CD4-positive, alpha-beta T cell treated with Interleukin-10 for 1 hour (primary cell): ENCODE measurements at places on chromosomes 16 and 17.

DNA sequence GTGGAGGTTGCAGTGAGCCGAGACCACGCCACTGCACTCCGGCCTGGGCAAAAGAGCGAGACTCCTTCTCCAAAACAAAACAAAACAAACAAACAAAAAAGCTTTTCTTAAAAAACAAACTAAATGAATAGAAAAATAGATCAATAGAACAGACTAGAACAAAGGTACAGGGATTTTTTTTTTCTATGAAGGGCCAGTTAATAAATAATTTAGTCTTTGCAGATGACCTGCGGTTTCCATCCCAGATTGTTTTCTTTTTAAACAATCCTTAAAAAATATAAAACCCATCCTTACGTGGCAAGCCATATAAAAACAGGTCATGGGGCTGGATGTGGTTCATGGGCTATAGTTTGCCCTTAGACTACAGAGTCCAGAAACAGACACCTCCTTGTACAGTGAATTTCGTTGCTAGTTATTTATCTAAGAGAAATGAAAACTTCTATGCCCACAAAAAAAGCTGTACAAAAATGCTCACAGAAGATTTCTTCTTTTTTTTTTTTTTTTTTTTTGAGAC, 45.4 kb downstream of the CREBBP start:
- DNase-seq: no peak

GRCh38 chr16:79598348-79599181, 2.0 kb downstream of the MAF start:
- DNase-seq: peak; percentile 54

DNA sequence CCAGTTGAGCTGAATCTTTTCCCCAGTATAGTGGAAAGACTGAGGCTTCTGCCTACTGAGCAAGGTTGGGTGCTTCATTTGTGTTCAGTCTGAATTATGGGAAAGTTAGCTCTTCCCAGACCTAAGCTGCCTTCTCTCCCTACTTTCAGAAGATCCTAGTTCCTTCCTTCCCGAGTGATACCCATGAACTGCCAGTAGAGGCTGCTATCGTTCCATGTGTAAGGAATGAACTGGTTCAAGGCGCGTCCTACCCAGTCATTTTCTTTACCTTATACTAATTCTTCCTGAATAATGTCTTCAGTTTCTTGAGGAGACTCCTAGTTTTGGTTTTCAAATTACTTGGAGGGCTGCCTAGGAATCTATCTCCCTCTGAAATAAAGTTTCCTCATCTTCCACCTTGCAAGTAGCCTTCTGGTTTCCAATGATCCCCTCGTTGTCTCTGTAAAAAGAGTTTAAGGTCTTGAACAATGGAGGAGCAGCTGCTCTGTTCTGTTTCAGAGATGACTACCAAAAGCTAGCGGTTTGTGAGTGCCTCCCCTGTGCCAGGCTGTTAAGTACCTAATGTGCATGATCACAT, 934 bp upstream of the AOC2 start:
- peak; percentile 25 for DNase-seq

GRCh38 chr16:81175325-81175891, 63.1 kb upstream of the BCO1 start:
- DNase-seq: no peak

DNA sequence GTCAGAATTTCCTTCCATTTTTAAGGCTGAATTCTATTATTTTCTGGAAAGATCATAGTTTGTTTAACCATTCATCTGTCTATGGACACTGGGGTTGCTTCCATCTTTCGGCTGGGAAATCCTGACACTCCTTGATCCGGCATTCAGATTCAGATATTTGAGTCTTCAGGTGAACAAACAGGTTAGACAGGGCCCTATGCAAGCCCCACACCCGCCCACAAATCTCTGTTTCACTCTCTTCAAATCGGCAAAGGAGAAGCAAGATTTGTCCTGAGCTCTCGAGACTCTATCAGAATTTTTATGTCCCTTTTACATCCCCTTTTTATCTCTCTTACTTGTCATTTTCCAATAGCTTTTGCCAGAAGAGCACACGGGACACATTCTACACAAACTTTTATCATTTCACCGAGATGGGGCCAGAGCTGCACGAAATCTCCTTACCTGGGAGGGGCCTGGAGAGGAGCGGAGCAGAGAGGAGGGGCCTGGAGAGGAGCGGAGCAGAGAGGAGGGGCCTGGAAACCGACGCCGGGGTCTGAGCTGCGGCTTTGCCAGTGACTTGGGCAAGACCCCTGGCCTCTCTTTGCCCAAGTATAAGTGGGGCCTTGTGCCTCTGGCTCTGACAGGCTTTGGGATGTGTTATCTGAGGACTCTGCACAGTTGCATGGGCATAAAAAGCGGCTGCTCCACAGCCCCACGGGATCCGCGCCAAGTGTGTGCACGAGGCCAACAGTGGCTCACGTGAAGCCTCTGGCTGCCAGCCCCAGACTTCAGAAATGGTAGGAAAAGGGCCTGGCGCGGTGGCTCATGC, 54.3 kb upstream of the RBFOX3 start:
- no peak for DNase-seq

DNA sequence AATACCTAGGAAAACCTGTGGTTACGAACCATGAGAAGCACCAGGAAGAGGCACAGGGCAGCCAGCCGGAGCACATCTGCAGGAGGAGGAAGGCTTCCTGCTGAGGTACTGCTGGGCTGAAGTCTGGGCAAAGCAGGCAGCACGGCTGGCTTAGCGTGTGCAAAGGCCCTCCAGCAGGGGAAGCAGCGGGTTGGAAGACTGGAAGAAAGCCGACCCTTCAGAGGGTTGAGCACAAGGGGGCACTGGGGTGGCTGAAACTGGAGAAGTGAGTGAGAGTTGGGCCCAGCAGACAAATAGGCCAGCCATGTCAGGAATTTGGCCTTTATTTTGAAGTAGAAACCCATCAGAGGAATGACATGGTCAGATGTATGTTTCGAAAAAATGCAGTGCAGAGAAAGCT, 12.1 kb upstream of the HSD3B7 start:
- DNase-seq: no peak

- DNase-seq: peak; percentile 39
Observed at GRCh38 chr16:14300705-14301168, 229.6 kb downstream of the MRTFB start.

GRCh38 chr17:4050971-4051370, 86.7 kb upstream of the ATP2A3 start:
- no peak for DNase-seq

- DNase-seq: peak; percentile 67
Observed at GRCh38 chr17:57747221-57748017, 2.3 kb upstream of the CCDC182 start.

DNA sequence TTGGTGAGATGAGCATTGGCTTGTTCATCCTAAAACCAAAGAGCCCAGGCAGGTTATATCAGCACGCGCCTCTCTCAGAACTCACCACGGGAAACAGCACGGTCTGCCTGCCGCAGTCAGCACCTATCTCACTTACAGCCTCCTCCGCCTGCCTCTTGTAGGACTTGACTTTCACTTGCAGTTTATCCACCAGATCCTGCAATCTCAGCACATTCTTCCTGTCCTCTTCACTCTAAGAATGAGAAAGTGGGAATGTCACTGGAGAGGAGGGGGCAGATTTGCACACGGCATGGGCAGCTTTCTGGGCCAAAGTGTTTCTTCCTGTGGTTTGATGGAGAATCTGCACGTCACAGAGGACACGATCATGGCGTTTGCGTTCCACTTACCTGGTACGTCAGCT, 27.4 kb downstream of the MYH3 start:
- no peak for DNase-seq

GRCh38 chr17:8163978-8164814, 1.4 kb upstream of the VAMP2 start:
- peak; percentile 87 for DNase-seq

GRCh38 chr17:7029659-7030058, 6.2 kb upstream of the SLC16A13 start:
- peak; percentile 58 for DNase-seq

GRCh38 chr16:69930117-69930776, 20.9 kb upstream of the CLEC18A start:
- DNase-seq: peak; percentile 61

GRCh38 chr17:33126086-33126485, 134.4 kb downstream of the SPACA3 start:
- DNase-seq: no peak

GRCh38 chr17:35084987-35085386, 21.5 kb upstream of the RFFL start:
- no peak for DNase-seq

DNA sequence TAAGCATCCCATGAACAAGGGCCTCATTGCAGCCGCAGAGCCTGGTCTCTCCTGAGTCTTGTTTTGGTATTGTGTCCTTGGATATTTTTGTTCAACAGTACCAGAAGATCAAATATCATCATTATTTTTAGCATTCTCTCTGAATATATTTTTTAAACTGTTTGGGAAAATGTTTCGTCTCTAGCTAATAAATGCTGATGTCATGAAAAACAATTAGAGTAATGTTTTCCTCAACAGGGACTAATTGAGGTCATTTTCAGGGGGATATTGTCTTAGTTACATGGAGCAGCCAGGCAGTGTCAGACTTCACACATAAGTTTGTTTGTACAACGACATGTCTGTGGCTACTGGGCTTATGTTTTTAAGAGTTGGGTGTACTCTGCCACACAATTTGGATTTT, 805.3 kb upstream of the SOX9 start:
- DNase-seq: no peak

DNA sequence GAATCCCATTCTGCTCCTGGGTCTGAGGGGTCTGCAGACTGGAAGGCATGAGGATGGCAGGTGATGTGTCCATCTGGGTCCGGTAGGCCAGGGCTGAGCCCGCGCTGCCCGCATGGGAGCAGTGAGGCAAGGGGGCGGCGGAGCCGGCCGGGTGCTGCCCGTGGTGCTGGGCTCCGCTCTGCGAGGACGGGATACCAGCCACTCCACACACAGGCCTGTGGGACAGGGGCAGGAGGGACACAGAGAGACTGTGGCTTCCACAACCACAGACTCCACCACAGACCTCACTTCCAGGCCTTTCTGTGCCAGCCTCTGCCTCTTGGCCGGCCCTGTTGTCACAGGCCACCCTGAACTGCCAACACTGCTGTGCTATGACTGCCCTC, 25.4 kb downstream of the MAP1LC3B start:
- DNase-seq: no peak

DNA sequence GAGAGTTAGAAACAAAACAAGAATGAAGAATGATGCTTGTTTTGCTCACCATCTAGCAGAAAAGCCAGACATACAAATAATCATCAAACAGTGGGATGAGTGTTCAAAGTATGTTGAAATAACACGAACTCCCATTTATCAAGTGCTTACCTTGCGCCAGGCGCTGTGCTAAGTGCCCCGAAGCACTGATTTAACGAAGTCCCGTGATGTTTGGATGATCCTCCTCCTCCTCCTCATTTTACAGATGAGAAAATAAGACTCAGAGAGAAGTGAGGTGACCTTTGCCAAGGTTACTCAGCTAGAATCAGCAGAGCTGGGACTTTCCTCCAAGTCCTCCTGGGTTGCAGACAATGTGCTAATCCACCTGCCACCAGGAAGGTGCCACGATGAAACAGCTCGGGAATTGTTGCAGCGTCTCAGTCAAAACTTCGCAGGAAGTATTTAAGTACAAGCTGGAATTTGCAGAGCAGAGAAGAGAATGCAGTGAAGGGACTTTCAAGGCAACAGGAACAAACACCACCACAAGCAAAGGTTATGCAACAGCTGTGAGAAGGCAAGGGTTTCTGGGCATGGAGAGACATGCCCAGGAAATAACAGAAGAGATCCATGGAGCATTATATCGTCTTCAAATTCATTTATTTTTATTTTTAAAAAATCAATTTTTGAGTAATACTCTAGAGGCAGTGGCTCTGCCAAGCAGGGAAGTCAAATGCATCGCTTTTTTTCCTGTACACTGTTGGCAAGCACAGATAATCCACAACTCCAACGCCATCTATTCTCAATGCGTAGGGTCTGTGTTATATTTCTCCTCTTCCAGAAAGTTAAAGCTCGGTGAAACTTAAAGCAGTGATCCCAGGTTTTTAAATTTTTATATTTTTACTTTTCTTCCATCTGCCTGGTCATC, 11.1 kb downstream of the PRCD start:
- DNase-seq: no peak

DNA sequence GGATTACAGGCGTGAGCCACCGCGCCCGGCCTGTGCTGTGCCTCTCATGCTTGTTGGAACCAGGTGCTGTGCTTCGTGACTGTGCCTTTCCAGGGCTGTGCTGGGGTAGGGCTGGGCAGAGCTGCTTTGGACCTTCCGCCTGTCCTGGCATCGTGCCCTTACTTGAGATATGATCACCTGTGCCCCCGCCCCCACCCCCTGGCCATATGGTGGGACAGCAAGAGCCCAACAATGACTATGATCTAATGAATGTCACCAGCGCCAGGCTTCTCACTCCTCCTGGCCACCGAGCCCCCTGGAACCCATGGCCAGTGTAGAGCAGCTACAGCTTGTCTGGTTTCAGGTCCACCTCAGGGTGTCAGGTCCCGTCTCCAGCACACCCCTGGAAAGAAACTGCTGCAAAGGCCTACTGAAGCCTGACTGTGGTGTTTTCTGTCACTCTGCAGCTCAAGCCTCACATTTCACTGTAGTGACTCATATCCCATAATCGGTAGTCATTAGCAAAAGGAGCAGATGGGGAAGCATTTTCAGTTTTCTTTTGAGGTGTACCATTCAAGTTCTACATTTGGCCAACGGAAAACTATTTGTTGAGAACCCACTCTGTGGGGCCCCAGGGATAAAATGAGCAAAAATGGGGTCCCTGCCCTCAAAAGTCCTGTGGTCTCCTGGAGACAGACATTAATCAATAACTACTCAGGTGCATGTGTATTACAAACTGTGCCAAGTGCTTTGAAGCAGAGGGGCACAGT, 22.1 kb downstream of the FCSK start:
- DNase-seq: no peak

- no peak for DNase-seq
Observed at GRCh38 chr16:73216932-73217331, 169.0 kb upstream of the ZFHX3 start.

DNA sequence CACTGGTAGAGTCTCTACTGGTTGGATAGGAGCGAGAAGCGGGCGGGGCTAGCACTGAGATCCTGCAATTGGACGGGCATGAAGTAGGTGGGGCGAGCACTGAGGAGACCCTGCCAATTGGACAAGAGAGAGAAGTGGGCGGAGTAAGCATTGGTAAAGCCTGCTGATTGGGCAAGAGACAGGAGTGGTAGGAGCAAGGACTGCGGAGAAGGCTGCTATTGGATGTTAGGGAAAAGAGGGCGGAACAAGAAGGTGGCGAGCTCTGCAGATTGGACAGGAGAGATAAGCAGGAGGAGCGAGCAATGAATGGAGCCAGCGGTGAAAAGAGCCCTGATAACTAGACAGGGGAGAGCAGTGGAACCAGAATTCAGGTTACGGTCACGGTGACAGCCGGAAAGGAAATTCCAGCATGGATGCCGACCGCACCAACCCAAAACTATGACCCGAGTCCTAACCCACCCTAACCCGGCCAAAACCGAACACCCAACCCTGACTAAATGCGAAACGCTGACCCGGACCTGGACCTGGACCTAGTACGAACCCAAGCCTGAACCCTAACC, 4.8 kb downstream of the SCGB1C2 start:
- peak; percentile 39 for DNase-seq

- DNase-seq: peak; percentile 64
Observed at GRCh38 chr17:13031718-13032350, 14.0 kb upstream of the ELAC2 start.

- no peak for DNase-seq
Observed at GRCh38 chr16:67731753-67732095, 12.6 kb upstream of the GFOD2 start.

GRCh38 chr16:67448580-67448979, 17.7 kb downstream of the HSD11B2 start:
- no peak for DNase-seq
